ENCODE measurements at places on chromosomes 1 and 21.

DNA sequence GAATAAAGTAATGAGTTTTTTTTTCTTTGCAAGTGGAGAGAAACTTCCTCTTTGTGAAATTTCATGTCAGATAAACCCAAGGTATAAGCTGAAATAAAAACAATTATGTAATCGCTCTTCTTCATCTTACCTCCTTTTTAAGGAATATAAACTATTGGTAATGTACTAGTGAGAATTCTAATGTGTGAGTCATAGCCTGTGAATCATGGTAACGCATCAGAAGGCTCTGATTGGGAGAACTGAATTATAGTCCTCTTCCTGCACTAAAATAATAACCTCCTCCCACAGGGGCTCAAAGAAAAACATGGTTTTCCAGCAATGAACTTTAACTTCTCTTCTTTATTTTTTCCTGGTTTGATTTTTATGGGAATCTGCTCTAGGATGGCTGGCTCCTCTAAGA, 57.1 kb upstream of the COX20 start:
- DNase-seq: peak; percentile 1

GRCh38 chr1:100539836-100540536, 2.0 kb downstream of the GPR88 start:
- peak; percentile 27 for DNase-seq

DNA sequence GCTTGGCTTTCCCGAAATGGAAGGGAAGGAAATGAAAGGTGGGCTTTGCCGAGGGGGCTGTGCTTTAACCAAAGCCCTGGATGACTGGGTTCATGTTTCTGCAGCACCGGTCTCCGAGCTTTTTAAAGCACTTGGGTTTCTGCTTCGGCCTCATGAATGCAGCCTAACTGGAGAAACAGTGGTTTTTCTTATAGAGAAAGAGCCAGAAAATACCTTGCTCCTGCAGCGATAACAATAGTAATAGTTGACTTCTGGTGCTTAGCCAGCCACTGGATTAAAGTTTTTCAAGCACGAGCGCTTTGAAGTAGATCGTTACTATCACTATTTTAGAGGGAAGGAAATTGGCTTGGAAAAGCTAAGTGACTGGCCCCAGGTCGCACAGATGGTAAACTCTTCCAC, 500 bp upstream of the DOCK7 start:
- peak; percentile 57 for DNase-seq

- DNase-seq: no peak
Observed at GRCh38 chr1:28755701-28756100, 19.0 kb downstream of the YTHDF2 start.

DNA sequence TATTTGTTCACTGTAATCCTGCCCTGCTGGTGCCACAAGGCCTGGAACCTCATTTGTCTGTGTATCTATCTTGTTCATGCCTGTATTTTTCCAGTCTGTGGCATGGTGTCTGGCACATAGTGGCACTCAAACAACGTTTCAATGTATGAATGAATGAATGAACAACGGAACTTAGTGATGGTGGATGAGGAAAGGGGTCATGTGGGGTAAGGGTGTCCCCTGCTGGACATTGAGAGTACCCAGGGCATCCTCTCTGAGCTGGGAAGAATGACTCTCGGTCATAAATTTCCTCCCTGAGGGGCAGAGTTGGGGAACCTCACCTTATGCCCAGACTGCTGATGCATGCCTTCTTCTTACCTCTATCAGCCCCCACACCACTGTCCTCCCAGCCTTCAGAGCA, 18.9 kb upstream of the ZNF683 start:
- peak; percentile 30 for DNase-seq

DNA sequence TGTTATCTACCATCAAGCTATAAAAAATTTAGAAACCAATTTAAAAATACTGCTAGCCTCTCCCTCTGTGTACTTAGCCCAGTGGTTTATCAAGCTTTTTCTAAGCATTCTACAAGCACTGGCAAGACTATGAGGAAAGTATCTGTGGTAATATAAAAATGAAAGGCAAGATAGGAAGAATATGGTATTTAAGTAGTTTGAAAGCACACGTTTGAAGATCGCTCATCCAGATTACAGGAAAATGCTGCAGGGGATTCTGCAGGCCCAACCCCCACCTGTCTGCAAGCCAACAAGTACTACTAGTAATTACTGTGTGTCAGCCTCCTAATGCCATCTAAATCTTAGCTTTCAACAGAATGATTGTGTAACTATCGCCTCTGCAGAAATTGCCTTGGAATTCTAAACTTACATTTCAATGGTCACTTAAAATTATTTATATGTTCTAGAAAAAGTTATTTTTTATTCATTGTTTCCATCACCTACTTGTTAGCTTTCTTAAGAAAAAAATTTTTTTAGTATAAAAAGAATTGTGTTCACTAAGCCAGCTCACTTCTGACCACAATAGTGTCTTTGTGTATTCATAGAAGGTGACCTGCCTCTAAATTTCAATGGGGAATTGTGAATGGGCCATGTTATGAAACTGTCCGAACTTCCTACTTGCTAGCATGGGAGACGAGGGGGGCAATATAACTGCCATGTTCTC, 8.5 kb downstream of the ERRFI1 start:
- DNase-seq: no peak

GRCh38 chr1:25063591-25064416, 133.7 kb upstream of the RUNX3 start:
- no peak for DNase-seq

DNA sequence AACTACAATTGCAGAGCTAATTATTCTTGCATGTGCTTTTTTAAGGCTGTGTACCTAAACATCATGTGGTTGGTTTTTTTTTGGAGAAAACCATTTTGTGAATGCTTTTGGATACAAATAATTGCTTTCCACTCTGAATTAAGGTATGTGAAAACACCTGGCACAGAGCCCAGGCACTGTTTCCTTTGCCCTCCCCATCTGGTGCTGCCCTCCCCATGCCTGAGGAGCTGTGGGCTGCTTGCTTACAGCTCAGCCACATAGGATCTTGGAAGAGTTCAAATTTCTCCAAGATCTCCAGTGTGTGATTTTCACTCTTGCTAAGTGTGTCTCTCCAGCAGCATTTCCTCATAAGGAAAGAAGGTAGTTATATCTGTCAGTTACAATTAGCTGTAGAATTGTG, 27.8 kb downstream of the DNM3 start:
- DNase-seq: no peak

GRCh38 chr1:97674517-97674916, 246.3 kb downstream of the DPYD start:
- no peak for DNase-seq

GRCh38 chr1:201666645-201667044, 127.7 kb downstream of the NAV1 start:
- no peak for DNase-seq

DNA sequence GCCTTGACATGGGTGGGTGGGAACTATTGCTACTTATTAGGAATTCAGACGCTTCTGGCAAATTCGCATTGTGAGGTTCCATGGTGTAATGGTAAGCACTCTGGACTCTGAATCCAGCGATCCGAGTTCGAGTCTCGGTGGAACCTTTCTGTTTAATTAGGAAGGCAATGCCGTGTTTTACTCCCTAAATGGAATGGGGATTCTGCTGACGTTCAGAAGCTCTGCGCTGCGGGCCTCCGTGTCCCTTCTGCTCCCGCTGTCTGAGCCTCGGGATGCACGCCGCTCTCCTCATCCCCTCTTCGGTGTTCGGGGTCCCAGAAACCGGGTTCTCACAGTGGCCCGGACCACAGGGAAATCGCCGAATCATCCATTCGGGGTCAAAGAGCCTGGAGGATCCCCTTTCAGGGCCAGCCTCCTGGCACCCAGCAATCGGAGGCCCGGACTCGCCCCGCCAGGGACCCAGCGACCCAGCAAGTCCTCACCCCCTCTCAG, 280.3 kb downstream of the FAM72C start:
- DNase-seq: no peak

DNA sequence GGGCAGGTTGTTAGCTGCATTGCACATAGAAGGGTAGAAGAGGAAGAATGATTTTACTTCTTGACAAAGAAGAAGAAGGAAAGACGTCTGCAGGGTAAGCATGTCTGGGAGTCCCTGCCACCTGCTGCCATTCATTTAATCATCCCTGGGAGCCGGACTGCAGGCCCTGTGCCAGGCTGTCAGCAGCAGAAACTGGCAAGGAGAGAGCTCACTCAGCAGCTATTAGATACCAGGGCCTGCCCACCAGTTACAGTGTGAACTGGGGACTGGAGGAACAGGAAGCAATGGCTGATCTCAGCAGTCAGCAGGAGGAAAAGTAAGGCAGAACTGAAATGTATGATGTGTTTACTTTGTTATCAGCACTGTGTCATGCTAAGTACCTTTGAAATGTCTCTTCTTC, 75.7 kb upstream of the C1orf87 start:
- no peak for DNase-seq

GRCh38 chr1:41716188-41717130, 202.3 kb downstream of the HIVEP3 start:
- DNase-seq: no peak

- DNase-seq: no peak
Observed at GRCh38 chr1:41742219-41742618, 176.5 kb downstream of the HIVEP3 start.

- DNase-seq: no peak
Observed at GRCh38 chr1:10678852-10679251, 117.6 kb downstream of the CASZ1 start.

DNA sequence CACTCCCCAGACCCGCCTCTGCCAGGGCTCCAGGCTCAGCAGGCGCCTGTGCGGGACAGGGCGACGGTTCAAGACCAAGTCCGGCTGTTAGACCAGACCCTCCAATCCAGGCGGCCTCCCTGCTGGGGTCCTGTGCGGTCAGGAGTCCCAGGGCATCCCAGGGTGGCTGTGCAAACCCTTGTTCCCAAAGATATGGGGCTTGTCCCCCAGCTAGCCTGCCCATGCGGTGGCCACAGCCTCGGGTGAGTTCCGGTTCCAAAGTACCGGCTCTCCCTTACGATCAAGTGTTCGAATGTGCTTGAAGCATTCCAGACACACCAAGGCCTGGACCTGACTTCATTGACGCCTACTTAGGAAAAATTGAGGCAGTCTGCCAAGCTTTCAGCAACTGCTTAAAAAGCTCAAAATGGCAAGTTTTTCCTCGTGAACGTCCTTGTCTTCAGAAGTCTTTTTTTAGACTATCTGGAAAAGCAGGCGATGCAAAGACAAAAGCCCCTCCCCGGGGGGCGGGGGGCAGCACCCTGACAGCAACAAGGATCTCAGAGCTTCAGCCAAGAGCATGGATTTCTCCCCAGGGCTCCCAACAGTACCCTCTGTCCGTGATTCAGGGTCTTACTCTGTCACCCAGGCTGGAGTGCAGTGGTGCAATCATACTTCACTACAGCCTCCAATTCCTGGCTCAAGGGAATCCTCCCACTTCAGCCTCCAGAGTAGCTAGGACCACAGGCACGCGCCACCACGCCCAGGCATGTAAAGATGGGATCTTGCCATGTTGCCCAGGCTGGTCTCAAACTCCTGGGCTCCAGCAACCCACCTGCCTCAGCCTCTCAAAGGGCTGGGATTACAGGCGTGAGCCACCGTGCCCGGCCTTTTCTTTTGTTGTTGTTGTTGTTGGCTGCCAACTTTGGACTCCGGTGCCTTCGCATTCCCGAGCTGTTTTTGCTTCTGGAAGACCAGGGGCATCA, 2.3 kb downstream of the FAAP20 start:
- DNase-seq: no peak

DNA sequence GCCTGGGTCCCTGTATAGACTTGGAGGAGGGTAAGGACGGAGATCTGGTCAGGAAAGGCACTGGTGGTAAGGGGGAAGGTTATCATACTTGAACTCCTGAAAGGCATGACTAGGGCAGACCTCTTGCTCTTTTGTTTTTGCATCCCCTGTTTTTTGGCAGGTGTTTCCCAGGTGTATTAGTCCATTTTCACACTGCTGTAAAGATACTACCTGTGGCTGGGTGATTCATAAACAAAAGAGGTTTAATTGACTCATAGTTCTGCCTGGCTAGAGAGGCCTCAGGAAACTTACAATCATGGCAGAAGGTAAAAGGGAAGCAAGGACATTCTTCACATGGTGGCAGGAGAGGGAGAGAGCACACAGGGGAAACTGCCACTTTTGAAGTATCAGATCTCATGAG, 57.2 kb upstream of the APOBEC4 start:
- no peak for DNase-seq

DNA sequence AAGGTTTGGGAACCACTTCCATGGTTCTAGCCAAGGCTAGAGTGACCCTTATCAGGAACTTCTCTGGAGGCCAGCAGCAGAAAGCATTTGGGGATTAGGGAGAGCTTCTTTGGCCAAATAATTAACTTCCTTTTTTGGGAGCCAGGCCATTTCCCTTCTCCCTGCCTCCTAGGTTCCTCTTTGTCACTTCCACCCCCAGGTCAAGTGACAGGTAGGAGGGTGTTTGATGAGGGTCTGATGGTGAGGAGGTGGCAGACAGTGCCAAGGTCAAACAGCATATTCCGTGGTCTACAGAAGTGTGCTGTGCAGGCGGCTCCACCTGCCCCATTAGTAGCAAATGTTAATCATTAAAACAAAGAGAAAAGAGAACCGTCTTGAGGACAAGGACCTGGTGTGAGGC, 1.9 kb upstream of the KCNA10 start:
- DNase-seq: no peak

GRCh38 chr1:39139723-39140360, 64.7 kb upstream of the MACF1 start:
- DNase-seq: no peak

DNA sequence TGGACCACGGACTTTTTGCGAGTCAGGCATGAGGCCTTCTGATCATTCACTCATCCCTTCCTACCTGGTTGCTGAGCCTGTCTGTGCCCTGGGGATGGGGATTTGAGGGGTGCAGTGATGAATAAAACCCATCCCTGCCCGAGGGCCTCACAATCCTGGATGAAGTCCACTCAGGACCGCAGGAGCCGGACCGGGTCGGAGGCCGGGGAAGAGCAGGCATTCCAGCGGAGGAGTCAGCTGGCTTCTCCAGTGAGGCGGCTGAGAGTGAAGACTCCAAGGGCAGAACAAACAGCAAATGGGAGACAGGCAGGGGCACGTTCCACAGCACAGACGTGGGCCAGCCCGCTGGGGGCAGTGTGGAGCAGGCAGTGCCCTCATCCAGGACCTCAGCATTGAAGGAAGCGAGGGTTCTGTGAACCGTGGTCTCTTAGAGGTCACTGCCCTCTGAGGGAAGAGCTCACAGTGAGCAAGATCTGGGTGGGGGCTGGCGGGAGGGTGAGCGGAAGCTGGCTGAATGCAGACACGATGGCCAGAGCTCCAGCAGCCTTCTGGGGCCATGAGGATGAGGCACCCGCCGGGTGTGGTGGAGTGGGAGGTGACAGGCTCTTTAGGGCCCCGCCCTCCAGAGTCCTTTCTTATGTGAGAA, 10.9 kb upstream of the LRRC3 start:
- no peak for DNase-seq

GRCh38 chr21:41817228-41817627, 50.4 kb upstream of the RIPK4 start:
- peak; percentile 66 for DNase-seq

DNA sequence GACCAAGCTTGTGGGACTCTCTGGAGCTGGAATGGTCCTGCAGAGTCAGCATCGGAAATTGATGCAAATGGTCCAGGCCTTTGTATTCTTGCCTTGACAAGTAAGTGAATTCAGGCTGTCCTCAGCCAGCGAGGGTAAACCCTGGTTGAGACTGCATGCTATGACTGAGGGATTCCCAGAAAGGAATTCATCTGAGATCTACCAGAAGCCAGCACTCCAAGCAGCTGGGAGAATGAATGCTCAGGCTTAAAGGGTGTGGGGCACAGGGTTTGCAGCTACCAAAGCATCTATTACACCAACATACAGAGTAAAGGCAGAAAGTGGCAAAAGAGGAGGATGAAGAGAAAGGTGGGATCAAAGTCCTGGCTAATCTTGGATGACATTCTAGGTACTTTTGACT, 257.0 kb upstream of the LYPLAL1 start:
- no peak for DNase-seq

GRCh38 chr1:201181726-201182125, 8.9 kb upstream of the IGFN1 start:
- no peak for DNase-seq
